ENCODE measurements at places on chromosomes 1 and 21. TPM values are rescaled to one million over a fixed set of nuclear protein-coding genes. Genes with fewer than 3 reads are reported as not detected.

- DNase-seq: no peak
Measured at GRCh38 chr21:15171546-15171945, 106.7 kb upstream of the NRIP1 start.

GRCh38 chr1:22651941-22652856, 837 bp upstream of the C1QB start:
- no peak for DNase-seq

NEXN gene
- 2.4 TPM for total RNA-seq

DNA sequence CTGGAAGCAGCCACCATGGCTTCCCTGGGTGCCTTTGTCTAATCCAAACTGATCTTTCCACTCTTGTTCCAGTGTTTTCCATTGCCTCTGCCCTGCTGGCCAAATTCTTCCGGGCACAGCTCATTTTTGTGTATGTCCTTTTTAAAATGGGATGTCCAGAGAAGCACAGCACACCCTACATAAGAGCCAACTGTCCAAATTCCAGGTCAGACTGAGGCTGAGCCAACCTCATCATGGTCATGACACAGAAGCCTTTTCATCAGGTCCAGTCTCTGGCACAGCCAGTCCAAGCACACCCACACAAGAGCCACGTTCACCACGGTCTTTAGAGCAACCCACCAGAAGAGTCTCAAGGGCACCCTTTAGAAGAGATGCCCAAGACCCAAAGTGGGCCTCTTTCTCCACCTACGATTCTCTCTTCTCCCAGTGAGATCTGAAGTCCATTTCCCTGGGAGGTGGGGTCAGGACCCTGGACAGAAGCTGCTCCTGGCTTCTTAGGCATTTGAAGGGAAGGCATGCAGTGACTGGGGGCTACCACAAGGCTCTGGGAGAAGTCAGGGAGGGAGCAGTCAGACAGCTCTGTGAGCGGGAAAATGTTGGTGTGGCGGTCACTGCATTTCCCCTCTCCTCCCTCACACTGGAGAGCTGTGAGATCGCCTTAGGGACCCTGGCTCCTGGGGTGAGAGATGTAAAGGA, 53.2 kb downstream of the SYT2 start:
- DNase-seq: peak; percentile 21

DNM3 gene
- 0.99 TPM for total RNA-seq

S100A3 gene
- 5.3 TPM for total RNA-seq

DNA sequence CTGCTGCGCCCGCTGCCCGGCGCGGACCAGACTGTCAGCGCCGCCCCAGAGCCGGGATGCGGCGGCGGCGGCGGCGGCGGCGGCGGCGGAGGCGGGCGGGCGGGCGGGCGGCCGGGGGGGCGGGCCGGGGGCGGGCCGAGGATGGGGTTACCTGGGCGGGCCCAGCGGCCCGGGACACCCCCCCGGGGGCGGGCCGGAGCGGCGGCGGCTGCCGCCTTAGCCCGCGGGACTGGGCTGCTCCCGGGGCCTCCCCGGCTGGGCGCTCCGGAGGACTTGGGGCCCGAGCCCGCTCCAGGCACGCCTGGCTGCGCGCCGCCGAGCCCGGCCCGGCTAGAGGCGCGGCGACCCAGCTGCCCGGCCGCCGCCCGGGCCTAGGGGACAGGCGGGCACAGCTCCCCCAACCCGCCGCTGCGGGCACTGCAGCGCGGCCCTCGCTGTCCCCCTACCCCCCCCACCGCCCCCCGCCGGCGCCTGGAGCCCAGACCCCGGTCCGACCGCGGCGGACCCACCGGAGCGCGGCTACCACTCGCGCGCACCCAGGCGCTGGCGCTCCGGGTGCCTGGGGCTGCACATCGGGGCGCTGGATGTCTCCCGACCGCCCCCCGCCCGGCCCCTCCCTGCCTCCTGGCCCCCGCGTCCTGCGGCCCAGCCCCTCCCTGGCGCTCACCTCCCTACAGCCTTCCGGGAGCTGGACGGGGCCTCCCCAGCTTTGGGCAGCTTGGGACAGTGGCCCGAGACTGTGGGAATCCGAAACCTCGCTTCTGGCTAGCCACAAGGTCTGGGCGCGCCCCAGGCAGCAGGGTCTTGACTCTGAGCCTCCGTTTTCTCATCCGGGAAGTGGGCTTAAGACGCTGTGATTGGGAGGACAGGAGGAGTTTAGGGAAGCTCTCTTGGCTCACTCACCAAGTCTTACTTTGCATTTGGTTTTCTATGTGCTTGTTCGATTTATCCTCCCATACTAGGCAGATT, at the start of gene WNT4:
TSS of gene WNT4 (minus strand) at position 33 of the 969 bp plus-strand sequence. CDS start 175 bp downstream, outside the sequence.
- DNase-seq: no peak

GRCh38 chr1:90986953-90987352, 34.9 kb downstream of the ZNF644 start:
- DNase-seq: no peak

GRCh38 chr1:3910857-3911845, 11.1 kb upstream of the C1orf174 start:
- DNase-seq: peak; percentile 79

DNA sequence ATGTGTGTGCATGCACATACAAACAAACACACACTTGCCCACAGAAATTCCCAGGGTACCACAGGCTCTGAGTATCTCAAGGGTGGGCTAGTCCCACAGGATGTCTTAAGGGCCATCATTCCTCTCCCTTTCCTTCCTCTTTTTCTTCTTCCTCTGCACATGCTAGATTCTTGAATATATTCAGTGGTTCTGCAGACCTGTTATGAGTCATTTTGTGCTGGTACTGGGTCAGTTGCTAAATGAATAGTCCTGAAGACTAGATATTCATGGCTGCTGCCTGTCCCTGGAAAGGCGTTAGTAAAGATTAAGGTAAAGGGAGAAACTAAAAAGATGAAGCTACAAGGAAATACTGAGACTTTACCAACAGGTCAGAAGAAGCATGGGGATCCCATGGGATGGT, 256.7 kb upstream of the KIAA0040 start:
- no peak for DNase-seq

DNA sequence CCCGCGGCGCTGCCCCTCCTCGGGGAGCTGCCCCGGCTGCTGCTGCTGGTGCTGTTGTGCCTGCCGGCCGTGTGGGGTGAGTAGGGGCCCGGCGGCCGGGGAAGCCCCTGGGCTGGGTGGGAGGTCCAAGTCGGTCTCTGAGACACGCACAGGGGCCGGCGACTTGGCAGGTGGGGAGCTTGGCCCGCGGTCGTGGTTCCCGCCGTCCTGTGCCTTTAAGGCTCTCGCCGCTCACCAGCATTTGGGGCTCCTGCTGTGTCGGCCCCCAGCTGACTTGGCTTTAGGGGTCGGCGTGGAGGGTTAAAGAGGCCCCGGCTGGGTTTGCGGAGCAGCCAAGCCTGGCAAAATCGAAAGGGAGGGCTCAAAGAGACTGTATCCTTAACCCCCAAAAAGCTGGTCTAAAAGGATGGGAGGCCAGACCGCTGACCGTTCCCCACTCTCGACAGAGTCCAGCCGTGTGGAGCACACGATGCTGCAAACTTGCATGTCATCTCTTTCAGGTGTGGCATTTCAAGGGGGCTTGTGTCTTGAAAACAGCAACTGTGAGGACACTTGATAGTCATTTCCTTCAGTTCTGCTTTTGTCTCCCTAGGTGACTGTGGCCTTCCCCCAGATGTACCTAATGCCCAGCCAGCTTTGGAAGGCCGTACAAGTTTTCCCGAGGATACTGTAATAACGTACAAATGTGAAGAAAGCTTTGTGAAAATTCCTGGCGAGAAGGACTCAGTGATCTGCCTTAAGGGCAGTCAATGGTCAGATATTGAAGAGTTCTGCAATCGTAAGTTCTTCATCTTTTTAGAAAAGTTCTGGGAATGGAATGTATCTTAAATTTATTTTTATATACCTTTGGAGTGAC, 540 bp downstream of the CD55 start:
- no peak for DNase-seq
